ENCODE measurements at places on chromosomes 7 and 10.

GRCh38 chr10:24415455-24416125 lies 206.7 kb downstream of the KIAA1217 start:
- DNase-seq, result no peak

DNA sequence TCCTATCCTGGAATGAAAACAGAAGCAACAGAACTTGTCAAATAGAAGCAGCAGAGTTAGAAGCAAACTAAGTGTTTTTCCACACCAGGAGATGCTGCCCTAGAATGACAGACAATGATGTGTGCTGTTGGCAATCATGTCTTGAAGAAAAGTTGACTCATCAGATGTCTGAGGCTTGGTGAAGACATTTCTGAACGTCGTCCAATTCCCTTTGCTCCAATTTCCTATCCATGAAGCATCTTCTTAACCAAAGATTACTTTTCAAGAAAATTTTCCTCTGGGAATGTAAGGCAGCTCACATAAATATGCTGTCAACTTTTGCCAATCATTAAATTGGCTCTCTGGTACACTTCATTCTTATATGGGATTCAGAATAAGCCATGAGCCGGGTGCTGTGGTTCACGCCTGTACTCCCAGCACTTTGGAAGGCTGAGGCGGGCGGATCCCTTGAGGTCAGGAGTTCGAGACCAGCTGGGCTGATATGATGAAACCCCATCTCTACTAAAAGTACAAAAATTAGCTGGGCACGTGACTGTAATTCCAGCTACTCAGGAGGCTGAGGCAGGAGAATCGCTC lies 34.6 kb downstream of the MALSU1 start:
- no peak for DNase-seq

DNA sequence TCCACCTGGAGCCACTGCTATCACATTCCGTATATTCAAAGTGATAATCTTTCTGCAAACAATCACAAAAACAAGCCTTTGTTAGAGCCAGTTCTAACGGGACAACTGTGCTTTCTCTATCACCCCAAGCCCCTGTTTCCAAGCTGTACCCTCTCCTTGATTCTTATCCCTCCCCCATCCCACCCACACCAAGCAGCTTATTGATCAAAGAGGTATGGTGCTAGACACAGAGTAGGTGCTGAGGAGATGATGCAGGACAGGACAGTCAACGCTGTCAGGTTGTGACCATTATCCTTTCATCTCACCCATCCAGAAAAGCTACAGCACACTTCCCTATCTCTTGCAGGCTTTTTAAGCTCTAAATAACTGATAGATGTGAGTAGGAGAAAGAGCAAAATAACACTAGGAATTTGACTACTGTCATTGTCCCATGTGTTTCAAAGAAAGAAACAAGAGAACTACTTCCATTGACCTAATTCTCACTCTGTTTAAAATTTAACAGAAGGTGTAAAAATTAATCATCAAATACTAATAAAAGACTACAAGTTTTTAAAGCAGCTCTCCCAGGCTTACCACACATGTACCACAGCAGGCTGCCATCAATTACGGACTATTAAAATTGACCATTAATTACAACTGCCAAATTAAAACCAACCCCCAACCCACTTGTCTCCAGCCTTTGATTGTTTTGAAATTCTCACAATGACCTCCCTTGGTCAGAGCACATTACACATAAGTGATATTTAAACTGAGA lies 94.3 kb downstream of the ELAPOR2 start:
- DNase-seq, result no peak

DNA sequence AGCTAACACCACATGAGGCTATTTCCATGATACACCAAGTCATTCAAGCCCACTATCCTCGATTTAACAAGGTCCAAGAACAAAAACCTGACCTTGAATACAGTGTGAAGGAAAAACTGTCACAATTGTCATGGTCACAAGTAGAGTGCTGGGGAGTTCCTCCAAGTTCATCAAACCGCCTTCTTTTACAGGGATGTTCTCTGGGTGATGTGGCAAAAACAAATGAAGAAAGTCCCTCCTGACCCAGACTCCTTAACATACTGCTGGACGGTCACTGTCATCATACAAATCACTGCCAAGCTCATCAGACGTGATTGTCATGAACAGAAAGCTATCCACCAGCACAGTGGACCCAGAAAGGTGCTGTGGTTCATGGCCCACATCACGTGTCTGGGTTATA lies 28.9 kb downstream of the HIPK2 start:
- DNase-seq, result no peak

- no peak for DNase-seq
Observed at GRCh38 chr10:4141471-4141870, 356.5 kb upstream of the KLF6 start.

GRCh38 chr10:35635576-35635975 lies 6.5 kb downstream of the FZD8 start:
- no peak for DNase-seq

DNA sequence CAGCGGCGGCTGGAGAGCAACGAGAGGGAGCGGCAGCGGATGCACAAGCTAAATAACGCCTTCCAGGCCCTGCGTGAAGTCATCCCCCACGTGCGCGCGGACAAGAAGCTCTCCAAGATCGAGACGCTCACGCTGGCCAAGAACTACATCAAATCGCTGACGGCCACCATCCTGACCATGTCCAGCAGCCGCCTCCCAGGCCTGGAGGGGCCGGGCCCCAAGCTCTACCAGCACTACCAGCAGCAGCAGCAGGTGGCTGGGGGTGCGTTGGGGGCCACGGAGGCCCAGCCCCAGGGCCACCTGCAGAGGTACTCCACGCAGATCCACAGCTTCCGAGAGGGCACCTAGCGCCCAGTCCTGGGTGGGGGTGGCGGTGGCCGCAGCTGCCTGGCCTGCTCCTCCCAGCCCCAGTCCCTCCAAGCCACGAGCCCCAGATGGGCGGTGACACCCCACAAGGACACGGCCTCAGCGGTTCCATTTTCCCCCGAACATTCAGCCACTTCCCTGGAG lies 1.3 kb downstream of the BHLHA15 start:
- DNase-seq, result no peak

- DNase-seq, result no peak
Observed at GRCh38 chr10:57785068-57785467, 482.6 kb downstream of the IPMK start.

GRCh38 chr7:46175221-46175620 lies 254.1 kb upstream of the IGFBP3 start:
- DNase-seq, result no peak

- DNase-seq, result no peak
Observed at GRCh38 chr7:68321076-68321639, 1277.1 kb upstream of the AUTS2 start.

- no peak for DNase-seq
Observed at GRCh38 chr10:14649739-14650138, 125.0 kb downstream of the FAM107B start.

DNA sequence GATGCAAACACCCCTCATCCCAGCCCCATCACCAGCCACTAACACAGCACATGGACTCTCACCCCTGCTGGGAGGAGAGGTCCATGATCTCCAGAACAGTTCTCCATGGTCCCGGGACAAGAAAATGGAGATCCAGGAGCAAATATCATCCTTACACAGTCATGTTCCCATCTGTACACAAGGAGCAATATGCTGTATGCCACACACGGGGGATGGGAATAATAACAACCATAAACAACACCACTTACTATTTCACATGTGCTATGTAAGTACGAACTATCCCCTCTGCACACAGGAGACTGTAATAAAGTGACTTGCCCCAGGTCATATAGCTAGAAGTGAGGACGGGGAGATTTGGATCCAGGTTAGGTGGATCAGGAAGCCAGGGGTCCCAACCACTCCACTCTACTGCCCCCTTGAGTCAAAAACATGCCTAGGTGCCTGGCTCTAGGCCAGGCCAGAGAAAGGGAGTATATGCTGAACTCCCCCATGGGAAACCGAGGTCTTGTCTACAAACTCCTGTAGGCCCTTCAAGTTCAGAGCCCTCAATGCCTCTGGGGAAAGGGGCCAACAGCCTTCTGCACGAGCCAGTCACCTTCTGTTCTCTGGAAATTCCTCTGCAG lies 34.1 kb downstream of the LRRC20 start:
- no peak for DNase-seq

GRCh38 chr7:37709631-37710509 lies 26.3 kb downstream of the GPR141 start:
- no peak for DNase-seq

DNA sequence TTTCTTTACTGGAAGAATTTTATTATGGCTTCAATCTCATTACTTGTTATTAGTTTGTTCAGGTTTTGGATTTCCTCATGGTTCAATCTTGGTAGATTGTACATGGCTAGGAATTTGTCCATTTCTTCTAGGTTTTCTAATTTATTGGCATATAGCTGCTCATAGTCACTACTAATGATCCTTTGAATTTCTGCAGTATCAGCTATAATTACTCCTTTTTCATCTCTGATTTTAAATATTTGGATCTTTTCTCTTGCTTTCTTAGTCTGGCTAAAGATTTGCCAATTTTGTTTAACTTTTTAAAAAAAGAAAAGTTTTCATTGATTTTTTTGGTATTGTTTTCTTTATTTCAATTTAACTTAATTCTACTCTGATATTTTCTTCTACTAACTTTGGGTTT lies 59.2 kb downstream of the SLC13A1 start:
- DNase-seq, result no peak

DNA sequence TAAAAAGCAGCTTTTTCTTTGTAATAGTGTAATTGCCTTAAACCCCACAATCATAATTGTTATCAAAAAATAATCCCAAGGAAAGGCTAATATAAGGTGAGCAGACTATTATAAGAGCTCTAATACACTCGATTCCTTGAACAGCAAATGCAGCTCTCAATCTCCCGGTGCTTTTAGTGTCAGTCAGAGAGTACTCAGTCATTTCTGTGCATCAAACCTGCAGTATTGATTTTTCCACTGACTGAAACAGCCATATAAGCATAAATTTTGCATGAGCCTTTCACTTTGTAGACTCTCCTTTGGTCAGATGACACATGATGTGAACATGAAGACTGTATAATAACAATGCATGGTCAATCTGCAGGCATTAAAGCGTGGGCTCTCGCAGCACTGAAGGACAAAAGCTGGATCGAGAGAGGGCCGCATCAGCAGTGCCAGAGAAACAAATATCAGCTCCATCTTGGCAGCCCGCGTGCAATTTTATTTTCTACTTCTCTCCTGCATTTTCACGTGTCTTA lies 272.0 kb downstream of the POU6F2 start:
- DNase-seq, result no peak

GRCh38 chr10:68526634-68527307 lies 552 bp downstream of the SLC25A16 start:
- no peak for DNase-seq

DNA sequence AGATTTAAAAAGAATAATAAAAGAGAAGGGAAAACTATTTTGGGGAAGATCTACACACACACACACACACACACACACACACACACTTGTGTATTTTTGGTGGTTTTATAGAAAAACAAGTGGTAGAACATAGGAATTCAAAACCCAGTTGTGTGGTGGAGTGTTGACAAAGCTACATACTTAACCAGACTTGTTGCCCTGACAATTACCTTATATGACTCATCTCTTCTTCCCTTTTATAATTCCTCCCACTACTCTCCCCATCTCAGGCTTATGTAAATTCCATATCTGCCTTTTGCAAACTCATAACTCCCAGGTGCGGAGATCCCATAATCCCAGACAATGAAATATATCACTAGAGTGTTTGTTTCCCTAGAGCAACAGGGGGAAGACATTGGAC lies 873.7 kb downstream of the NXPH1 start:
- DNase-seq, result no peak

- DNase-seq, result no peak
Observed at GRCh38 chr10:35889971-35890675, 248.0 kb upstream of the FZD8 start.

DNA sequence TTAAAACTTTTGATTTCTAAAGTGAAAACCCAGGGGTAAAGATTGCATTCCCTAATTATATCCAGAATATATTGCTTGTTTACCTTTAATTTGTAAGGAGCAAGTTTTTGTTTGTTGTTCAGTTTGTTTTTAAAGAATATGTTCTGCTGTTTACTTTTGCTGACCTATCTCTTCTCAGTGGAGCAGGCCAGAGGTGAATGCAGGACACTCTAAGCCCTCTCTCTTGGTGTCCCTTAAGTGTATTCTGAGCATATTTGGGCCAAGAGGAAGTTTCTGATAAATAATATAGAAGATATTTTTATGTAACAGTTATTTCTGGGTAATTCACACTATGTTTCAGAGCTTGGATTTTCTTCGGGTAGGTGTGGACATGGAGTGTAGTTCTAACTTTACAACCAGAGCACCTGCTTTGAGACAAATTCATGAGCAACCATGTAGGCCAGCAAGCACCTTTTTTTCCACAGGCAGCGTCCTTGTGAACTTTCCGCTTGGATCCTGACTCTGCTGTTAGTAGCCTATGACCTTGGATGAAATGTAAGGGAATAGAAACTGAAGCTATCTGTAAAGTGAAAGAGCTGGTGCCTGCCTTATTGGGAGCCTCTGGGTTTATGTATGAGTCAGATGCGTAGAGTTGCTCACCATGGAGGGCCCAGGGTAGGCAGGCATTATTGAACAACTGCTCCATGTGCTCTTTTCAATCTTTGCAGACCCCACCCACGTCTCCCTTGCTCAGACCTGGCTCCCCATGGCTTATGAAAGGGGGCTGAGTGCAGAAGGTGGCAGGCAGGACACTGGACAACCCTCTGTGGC lies 16.1 kb downstream of the OGDH start:
- no peak for DNase-seq

DNA sequence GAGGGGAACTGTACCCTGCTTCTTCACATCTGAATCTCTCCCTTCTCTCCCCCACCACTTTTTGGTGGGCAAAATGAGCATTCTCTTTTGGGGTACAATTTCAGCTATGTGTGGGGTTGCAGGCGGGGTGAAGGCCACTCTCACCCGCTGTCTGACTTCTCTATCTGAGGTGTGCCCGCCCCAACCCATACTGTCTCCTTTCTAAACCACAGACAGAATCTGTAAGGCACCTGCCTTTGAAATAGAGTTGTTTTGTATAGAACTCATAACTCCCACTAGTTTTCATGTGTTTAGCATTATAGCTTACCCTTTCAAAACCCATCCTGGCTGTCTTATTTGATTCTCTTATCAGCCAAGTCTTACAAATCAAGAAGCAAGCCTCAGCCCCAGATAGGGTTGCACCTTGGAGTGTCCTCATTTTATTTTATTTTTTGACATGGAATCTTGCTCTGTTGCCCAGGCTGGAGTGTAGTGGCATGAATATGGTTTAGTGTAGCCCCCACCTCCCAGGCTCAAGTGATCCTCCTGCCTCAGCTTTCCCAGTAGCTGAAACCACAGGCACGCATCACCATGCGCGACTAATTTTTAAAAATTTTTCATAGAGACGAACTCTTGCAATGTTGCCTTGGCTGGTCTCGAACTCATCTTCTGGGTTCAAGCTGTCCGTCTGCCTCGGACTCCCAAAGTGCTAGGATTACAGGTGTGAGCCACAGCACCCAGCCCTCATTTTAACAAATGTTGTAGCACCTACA lies 11.9 kb downstream of the TSPAN14 start:
- peak; percentile 69 for DNase-seq

GRCh38 chr10:97612386-97612785 lies 20.9 kb downstream of the MORN4 start:
- DNase-seq, result no peak

GRCh38 chr7:97075928-97076327 lies 41.6 kb upstream of the SDHAF3 start:
- no peak for DNase-seq

Data from activated gamma-delta T cell treated with Interleukin-2 at 50 U/mL for 16 hours (primary cell).